ENCODE measurements at places on chromosomes 3 and 15.

DNA sequence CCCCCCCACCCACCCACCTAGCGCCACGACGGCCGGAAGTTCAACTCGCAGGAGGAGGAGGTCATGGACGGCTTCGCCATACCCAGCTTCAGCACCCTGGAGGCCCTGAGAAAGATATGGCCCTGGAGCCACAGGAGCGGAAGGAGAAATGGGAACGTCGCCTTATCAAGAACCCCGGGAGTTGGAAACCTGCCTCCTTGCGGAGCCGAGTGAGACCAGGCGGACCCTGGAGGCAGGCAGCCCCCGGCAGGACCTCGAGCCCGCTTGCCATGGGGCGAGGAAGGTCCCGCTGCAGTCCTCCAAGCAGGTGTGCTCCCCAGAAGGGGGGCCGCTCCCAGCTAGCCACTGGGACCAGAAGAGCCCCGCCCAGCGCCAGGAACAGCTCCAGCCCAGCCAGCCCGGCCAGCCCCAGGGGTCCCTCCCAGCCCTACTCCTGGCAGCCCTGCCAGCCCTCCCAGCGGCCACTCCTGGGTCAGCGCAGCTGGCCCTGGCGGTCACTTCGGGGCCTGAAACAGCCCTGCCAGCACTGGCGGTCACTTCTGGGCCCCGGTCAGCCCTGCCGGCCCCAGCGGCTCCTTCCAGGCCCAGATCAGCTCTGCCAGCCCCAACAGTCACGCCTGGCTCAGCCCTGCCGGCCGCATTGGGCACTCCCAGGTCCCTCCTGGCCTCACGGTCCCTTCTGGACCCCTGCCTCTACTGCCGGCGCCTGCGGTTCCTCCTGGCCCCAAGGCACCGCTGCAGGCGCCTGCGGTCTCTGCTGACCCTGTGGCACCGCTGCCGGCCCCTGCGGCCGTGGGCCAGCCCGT, 10.3 kb upstream of the ROPN1B start:
- DNase-seq = no peak

DNA sequence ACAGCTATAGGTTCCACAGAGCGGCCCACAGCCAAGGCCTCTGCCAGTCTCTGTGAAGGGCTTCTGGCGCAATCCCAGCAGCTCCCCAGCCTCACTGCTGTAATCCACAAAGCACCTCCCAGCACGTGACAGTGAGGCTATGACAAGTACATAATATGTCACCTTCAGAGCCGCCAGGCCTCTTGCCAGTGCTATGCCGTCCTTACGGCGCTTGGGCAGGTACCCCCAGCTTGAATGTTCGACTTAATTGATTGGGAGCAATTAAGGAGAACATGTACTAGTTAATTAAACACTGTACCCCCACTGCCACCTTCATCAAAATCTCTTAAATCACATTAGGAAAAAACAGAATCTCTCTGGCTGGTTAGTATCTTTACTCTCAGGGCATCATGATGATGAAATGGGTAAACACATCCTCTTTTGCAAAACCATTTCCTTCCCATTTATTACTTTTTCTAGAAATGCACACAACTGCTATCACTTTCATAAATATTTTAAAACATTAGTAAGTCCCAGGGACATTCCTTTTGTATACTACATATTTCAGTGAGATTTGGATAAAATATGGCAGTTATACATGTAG, 169.9 kb downstream of the XXYLT1 start:
- no peak for DNase-seq

DNA sequence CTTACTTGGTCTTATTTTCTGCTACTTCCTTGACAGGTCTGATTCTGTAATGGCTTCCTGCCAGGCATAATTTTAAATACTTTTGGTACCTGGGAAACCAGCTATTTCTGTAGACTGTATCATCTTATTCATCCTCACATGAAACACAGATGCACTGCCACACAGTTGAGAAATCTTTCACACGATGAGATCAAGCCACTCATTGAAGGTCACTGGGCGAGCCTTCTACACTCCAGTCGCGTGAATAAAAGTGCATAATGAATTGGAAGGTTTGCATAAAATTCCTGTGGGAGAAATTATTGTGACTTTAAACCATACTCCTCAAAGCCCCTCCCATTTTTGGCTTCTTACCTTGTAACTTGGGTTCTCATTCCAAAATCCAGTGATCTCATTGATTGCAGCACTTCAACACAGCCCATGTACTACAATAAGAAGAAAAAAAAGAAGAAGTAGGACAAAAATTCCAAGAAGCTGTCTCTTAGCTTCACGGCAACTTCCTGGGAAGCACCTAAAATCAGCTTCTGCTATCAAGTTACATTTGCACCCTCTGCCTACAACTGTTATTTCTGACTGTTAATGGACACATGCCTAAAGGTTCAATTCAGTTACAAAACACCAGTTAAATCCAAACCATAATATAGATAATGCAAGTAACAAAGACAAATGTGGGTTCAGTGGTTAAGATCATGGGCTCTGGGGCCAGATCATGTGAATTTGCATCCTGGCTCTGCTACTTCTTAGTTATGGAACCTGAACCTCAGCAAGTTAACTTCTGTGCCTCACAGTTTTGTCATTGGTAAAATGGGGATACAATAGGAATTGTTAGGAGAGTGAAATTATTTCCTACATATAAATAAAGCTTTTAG, 39.0 kb downstream of the SHC4 start:
- no peak for DNase-seq

DNA sequence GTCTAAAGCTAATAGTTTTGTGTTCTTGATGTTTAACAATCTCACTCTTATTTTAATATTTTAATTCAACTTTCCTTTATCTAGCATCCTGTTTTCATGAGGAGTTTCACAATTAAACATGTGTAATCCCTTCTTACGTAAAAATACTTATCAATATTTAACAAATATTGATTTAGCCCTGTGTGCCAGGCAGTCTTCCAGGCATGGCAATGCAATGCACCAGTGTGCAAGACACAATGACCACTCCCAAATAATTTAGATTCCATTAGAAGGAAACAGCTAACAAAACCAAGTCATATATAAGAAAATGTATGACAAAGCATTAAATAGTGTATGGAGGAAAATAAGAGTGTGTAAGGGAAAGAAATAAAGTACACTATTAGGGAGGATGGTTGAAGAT, 627.1 kb upstream of the ARPP21 start:
- DNase-seq = no peak

DNA sequence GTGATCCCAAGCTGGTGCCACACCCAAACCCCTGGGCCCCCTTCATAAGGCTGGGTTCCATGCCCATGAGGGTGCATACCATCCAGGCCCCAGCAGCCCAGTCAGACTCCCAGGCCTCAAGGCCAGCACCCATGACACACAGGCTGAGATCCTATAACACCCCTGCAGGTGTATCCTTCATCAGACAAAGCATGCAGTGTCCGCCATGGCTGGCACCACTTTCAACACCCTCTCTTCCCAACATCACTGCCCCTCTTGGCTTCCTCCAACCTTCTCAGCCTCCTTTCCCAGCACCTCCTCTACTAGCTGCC, 3.5 kb downstream of the CCDC51 start:
- DNase-seq = no peak

DNA sequence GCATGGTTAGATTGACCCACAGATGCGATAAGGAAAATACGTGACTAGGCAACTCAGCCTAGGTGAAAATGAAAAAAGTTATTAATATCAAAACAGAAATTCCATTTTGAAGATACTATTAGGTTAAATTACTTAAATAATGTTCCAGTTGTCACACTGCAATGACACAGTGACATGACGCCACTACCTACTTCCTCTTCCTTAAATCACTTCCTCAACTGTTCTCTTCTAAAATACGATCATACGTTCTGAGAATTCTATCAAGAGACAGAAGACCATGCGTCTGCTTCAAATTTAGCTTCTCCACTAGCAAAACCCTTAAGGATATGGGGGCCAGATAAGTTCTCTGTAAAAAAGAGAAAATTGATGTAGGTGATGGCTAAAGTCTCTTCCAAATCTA, 18.2 kb downstream of the CMTM6 start:
- DNase-seq = no peak

- DNase-seq = no peak
Measured at GRCh38 chr15:85545752-85546151, 165.3 kb downstream of the AKAP13 start.

- DNase-seq = no peak
Measured at GRCh38 chr15:101813803-101814534, 2.0 kb downstream of the OR4F15 start.

GRCh38 chr15:25797035-25797434, 66.1 kb downstream of the ATP10A start:
- no peak for DNase-seq

- no peak for DNase-seq
Measured at GRCh38 chr3:66048051-66048395, 9.3 kb upstream of the MAGI1 start.

DNA sequence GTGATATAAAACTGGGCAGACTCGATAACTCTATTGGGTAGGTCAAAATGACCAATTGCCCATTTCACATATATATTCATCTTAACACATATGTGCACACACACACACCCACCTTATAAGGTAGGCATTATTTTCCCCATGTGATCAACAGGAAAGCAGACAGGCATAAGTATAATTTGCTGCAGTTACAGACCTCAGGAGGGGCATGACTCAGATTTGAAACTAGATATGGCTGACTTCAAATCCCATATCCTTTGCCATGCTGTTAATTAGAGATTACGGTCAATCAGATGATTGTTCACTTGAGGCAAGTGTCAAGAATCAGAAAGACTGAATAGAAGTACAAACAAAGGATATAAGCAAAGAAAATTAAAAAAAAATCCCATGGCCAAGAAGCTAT, 910.6 kb downstream of the NTRK3 start:
- no peak for DNase-seq

DNA sequence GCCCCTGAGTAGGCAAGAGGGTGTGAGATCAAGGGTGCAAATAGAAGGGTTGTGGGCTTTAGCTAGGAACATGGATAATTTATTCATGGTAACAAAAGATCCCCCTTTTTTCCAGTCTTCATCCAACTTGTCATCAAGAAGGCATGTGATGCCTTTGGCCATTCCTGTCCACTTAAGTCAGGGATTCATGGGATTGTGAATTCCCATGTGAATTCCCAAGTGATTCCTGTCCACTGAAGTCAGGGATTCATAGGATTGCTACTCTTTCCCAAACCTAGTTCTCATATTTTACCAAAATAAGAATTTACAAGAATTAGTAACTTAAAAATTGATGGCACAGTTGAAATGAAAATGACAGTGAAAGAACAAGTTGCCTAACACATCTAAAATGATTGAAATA, 40.8 kb downstream of the HMG20A start:
- DNase-seq = no peak

DNA sequence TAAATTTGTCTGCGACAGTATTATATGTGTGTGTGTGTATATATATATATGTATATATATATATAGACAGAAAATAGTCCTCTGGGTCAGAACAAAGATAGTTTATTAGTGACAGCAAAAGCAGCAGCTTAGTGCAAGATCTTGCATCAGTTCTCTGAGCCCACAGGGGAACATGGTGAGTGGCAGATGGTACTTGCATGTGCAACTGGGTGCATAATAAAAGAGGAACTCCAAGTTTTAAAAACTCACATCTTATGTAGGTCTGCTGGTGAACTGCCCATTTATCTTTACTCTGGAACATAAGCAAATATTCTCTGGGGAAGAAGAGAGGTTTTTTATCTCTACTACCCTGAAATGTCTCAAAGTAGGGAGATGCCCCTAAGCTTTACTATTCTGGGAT, 276.4 kb downstream of the POLQ start:
- no peak for DNase-seq

- no peak for DNase-seq
Measured at GRCh38 chr3:116614795-116615362, 94.7 kb upstream of the TUSC7 start.

DNA sequence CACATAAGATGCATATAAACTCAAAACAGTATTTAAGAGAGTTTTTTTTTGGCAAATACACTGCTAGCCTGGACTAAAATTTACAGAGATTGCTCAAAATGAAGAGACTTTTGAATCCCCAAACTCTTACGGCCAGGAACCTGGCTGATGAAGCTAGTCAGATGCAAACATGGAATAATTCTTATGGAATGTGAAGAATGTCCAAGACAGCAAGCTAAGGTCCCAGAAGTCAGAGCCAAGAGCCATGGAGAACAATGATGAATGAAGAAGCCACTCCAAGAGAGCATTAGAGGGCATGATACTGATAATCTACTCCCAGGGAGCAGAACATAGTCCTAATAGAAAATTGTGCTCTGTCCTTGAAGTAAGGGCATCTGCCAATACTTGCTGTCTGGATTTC, 705.5 kb downstream of the DIPK2A start:
- no peak for DNase-seq

- DNase-seq = no peak
Measured at GRCh38 chr3:100756441-100756840, 47.1 kb downstream of the TFG start.

Data from activated CD4-positive, alpha-beta T cell treated with anti-CD3 and anti-CD28 coated beads for 4 hours (primary cell).